ENCODE measurements at places on chromosomes 5 and 9. TPM values are rescaled to one million over a fixed set of nuclear protein-coding genes. Genes with fewer than 3 reads are reported as not detected.

Gene CCDC180
- 0.98 TPM for total RNA-seq

Gene CCDC192
- not detected for total RNA-seq

Gene MELK
- total RNA-seq, result 0.59 TPM

Gene SPATA31C1
- total RNA-seq, result not detected

Gene CDH6
- total RNA-seq, result 2.2 TPM

Gene DCP2
- total RNA-seq, result 12.8 TPM

Gene FOXD4L3
- total RNA-seq, result not detected

Gene OLFM1
- 7.6 TPM for total RNA-seq

- no peak for DNase-seq
- no peak overlapping the region for H3K27ac ChIP-seq
- no peak overlapping the region for H3K4me3 ChIP-seq
- H3K36me3 ChIP-seq, result no peaks in the 10 kb centered on the region
Observed at GRCh38 chr5:89452081-89452480, 569.1 kb upstream of the MEF2C start.

DNA sequence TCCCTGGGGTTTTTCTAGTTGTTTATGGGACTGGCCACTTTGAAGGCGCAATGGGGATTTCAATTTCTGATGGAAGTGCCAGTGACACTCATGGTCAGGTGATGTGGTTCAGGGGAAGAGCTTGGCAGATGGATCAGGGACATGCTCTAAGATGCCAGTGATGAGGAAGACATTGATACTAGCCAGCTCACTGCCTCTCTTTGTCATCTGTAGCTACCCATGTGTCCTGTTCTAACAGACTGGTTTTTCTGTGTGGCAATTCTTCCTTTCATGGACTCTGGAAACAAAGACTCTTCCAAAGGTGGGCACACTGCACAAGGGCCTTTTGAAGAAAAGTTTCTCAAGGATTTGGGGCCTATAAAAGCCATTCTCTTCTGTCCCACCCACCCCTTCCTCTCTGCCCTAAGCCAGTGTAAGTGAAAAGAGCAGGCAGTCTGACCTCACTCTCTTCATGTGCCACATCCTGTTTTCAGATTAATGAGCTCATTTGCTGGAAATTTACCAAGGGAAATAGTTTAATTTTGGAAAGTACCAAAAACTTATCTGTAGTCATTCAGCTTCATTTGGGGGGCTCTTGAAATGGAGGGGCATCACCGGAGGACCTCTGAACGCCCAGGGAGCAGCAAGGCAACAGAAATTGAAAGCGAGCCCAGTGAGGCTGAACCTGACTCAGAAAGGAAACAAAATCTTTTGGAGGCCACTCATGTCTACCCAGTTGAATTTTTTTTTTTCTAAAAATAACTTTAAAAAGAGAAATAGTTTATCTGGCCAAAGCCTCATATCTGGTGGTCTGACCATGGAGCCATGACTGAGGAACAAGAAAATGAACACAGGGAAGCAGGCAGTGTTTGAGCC lies 4.9 kb upstream of the TRAF1 start:
- peaks cover 67% of the 10 kb centered on the region for H3K4me1 ChIP-seq
- H3K27ac ChIP-seq, result peak overlapping the region; percentile 94
- H3K4me3 ChIP-seq, result no peak overlapping the region
- no peak for DNase-seq
- no peaks in the 10 kb centered on the region for H3K36me3 ChIP-seq
- H3K27me3 ChIP-seq, result no peaks in the 10 kb centered on the region

DNA sequence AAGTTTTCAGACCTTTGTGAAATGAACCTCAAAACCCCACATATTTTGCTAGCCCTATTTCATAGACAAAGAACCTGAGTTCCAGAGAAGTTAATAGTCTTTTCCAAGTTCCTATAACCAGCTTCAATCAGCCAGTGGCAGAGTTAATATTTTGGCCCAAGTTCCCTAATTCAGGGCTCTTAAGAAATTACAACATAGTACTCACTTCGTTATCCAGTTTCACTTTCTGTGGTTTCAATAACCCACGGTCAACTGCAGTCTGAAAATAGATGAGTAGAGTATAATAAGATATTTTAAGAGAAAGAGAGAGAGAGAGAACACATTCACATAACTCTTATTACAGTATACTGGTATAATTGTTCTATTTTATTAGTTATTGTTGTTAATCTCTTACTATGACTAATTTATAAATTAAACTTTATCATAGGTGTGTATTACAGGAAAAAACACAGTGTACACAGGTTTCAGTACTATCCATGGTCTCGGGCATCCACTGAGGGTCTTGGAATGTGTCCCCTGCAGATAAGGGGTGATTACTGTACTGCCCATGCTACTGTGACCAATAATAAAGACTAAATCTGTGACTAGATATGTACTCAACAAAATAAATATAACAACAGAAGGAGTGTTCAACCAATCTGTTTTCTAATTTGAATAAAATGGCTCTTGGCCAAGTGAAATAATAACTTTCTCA lies 9.3 kb upstream of the MYOT start:
- DNase-seq, result no peak
- no peaks in the 10 kb centered on the region for H3K36me3 ChIP-seq
- no peaks in the 10 kb centered on the region for H3K27me3 ChIP-seq
- H3K4me3 ChIP-seq, result peak overlapping the region; percentile 26
- peak overlapping the region; percentile 62 for H3K27ac ChIP-seq
- H3K4me1 ChIP-seq, result no peaks in the 10 kb centered on the region

GRCh38 chr9:6566409-6567139 lies 79.0 kb downstream of the GLDC start:
- H3K27ac ChIP-seq, result peak overlapping the region; percentile 50
- no peak overlapping the region for H3K4me3 ChIP-seq
- peaks cover 13% of the 10 kb centered on the region for H3K4me1 ChIP-seq
- no peak for DNase-seq
- no peaks in the 10 kb centered on the region for H3K36me3 ChIP-seq
- no peaks in the 10 kb centered on the region for H3K27me3 ChIP-seq

GRCh38 chr9:130629443-130630070 lies 34.8 kb upstream of the PRDM12 start:
- no peak for DNase-seq
- no peaks in the 10 kb centered on the region for H3K27me3 ChIP-seq
- no peak overlapping the region for H3K4me3 ChIP-seq
- peaks cover 90% of the 10 kb centered on the region for H3K36me3 ChIP-seq
- H3K4me1 ChIP-seq, result peaks cover 43% of the 10 kb centered on the region
- H3K27ac ChIP-seq, result no peak overlapping the region

DNA sequence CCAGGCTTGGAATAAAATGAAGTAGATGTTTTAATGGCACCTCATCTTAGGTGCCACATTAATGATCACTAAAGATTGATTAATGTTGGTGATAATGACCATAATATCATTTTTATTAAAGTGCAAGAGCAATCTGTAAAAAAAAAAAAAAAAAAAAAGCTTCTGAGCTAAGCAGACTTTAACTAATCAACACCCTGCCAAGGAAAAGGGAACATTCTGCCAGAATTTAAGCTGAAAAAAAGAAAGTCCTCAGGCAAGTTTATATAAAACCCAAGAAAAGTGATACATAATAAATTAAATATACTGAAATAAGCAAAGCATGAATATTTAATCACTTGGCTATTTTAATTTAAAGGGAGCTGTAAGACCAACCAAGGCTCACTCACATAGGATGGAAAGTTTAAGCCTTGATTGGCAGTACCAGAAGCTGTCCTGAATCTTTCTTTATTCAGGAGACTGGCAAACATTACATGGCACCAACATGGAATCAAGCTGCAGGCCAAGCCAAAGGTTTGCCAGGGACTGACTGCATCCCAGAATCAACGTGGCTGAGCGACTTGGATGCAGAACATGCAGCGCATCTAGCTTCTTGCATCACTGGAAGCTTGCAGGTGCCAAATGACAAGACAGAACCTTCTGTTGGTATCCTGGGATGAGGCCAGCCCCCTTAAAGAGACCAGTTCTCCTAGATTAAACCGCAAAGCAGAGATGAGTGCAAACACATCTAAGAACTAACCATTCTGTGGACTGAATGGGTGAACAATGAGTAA lies 413.6 kb downstream of the ENC1 start:
- no peak overlapping the region for H3K27ac ChIP-seq
- H3K36me3 ChIP-seq, result no peaks in the 10 kb centered on the region
- no peak overlapping the region for H3K4me3 ChIP-seq

GRCh38 chr5:148455185-148455584 lies 71.4 kb downstream of the FBXO38 start:
- peak overlapping the region; percentile 92 for H3K27ac ChIP-seq
- no peak for DNase-seq

DNA sequence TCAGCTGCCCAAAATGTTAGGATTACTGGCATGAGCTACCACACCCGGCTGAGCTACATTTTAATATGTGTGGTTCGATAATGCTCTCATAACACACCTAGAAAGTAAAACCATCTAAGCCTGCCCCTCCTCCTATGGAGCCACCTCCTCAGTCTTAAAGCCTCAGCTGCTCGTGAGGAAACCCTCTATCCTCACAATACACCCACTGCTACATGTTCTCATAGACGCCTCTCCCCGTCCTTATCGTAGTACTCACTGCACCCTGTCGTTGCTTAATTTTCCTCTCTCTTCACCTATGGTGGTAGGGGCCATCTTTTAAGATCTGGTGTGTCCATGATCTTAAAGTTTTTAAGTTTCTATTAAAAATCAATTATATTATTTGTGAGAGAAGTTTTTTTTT lies 72.9 kb downstream of the RCL1 start:
- H3K4me3 ChIP-seq, result no peak overlapping the region
- DNase-seq, result no peak
- no peaks in the 10 kb centered on the region for H3K4me1 ChIP-seq
- H3K36me3 ChIP-seq, result peaks cover 3% of the 10 kb centered on the region
- no peak overlapping the region for H3K27ac ChIP-seq
- H3K27me3 ChIP-seq, result no peaks in the 10 kb centered on the region

- peak overlapping the region; percentile 72 for H3K27ac ChIP-seq
- no peak overlapping the region for H3K4me3 ChIP-seq
- peaks cover 25% of the 10 kb centered on the region for H3K4me1 ChIP-seq
- DNase-seq, result peak; percentile 36
- H3K36me3 ChIP-seq, result no peaks in the 10 kb centered on the region
- no peaks in the 10 kb centered on the region for H3K27me3 ChIP-seq
Observed at GRCh38 chr5:137071526-137071925, 427.6 kb downstream of the SPOCK1 start.

DNA sequence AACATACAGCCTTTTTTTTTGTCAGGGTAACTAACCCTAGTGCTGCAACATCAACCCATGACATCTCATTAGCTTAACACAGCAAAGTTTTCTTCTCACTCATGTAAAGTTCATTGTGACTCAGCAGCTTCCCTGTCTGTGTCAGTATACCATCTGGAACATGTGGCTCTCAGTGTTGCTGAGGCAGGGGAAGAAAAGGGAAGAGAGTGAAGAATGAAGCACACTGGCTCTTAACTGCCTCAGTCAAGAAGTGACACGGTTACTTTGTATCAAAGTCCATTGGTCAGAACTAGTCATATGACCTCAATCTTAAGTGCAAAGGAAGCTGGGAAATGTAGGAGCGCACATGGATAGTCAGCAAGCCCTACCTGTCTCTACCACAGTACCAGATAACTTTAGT lies 185.0 kb upstream of the ELL2 start:
- no peak overlapping the region for H3K27ac ChIP-seq
- H3K4me3 ChIP-seq, result no peak overlapping the region
- no peaks in the 10 kb centered on the region for H3K4me1 ChIP-seq
- no peak for DNase-seq

- no peaks in the 10 kb centered on the region for H3K27me3 ChIP-seq
- DNase-seq, result no peak
- no peak overlapping the region for H3K4me3 ChIP-seq
- peaks cover 23% of the 10 kb centered on the region for H3K4me1 ChIP-seq
- no peaks in the 10 kb centered on the region for H3K36me3 ChIP-seq
- H3K27ac ChIP-seq, result peak overlapping the region; percentile 58
Observed at GRCh38 chr5:172606156-172606785, 34.8 kb upstream of the NEURL1B start.

DNA sequence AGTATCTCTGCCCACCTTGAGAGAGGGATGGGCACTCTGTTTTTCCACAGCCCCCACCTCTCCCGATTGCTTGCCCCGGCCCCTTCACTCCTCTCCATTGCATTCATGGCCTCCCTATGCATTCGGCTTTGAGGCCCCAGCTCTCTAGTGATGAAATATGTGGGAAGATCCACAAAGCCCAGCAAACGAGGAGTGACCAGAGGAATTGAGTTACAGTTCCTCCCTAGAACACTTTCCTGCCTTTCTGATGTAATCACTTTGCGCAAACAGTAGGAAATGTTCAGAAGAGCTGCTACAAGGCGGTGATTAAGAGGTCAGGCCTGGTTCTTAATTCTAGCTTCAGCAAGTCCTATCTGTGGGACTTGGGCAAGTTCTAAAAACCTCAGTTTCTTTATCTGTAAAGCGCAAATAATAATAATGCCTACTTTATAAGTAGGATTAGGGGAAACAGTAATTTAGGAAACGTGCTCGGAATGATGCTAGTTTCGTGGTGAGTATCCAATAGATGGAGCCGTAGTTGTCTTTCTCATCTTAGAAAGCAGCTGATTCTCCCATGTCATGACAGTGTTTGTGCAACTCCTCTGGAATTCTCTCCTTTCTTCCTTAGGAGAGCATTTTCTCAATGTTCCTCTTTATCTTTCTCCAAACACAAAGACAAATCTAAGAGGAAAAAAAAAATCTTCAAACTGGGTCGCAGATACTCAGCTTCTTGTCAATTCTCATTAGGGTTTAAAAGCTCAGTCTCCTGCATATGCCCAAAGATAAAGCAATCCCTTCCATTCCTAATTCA lies 99.5 kb upstream of the MSX2 start:
- H3K36me3 ChIP-seq, result no peaks in the 10 kb centered on the region
- DNase-seq, result no peak
- H3K4me3 ChIP-seq, result no peak overlapping the region

GRCh38 chr5:134648425-134649162 lies at the start of gene SEC24A:
TSS of gene SEC24A (plus strand) at chr5:134648785. CDS start at chr5:134649077, 292 bp downstream.
- peak within 1 kb of the TSS; percentile 90 for H3K4me3 ChIP-seq
- no peaks in the 10 kb centered on the region for H3K36me3 ChIP-seq
- peak; percentile 91 for DNase-seq
- H3K4me1 ChIP-seq, result peaks cover 33% of the 10 kb centered on the region
- H3K27me3 ChIP-seq, result no peaks in the 10 kb centered on the region

DNA sequence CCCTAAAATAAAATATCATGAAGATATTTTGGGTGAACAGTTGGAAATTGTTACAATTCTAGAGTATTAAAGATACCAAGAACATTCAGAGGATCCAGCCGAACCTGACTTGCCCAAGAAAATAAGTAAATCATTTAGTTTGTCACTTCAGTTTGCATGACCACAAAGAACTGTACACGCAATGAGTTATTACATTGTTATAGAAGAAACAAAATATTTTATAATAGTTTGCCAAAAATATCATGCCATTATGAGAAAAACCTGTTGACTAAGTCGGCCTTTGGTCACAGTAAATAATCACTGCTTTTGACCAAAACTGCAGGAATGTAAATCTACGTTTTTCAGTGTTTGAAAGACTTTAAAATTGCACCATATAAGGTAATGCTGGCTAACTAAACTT lies 27.9 kb downstream of the TRIO start:
- H3K4me3 ChIP-seq, result no peak overlapping the region
- no peak overlapping the region for H3K27ac ChIP-seq
- H3K27me3 ChIP-seq, result no peaks in the 10 kb centered on the region
- DNase-seq, result no peak
- H3K4me1 ChIP-seq, result no peaks in the 10 kb centered on the region

Data from right atrium auricular region (tissue), 2 donors.